ENCODE measurements at places on chromosomes 3 and 15.

GRCh38 chr3:45612918-45613602 lies 18.5 kb downstream of the LIMD1 start:
- DNase-seq, result no peak

GRCh38 chr3:113532698-113533533 lies 561 bp downstream of the SIDT1 start:
- DNase-seq, result no peak

DNA sequence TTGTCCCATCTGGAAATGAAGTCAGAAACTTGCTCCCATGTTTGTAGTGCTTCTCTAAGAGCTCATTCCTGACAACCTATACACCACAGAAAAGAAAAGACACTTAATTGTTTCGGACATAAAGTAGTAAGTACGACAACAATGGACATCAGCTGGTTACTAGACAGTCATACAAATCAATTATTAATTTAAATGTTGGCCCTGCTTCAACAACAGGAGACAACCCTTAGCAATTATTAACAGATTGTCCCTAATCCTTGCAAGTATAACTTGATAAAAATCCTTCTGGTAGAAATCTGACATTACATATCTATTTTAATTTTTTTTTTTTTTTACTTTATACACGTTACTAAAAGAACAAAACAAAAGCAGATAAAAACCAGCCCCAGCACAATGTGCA lies 29.8 kb downstream of the ERICH6 start:
- no peak for DNase-seq

- DNase-seq, result no peak
Measured at GRCh38 chr3:14121859-14122258, 2.8 kb downstream of the CHCHD4 start.

GRCh38 chr3:188749010-188749617 lies 422.7 kb upstream of the TPRG1 start:
- no peak for DNase-seq

GRCh38 chr15:70519616-70520015 lies 243.7 kb downstream of the UACA start:
- DNase-seq, result no peak

GRCh38 chr15:79373113-79373512 lies 59.0 kb upstream of the MINAR1 start:
- no peak for DNase-seq

DNA sequence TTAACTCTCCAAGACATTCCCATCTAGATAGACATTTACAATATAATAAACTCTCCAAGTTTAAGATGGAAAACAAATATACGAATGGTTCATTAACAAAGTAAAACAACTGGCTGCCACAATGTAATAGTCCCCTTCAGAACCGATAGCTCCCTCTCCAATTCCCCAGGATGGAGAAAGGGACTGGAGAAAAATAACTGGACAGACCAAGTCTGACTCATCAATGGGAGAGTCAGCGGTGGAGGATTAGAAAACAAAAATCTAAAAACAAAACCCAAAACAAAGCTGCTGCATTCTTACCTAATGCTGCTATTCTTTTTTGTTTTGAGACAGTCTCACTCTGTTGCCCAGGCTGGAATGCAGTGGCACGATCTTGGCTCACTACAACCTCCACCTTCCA lies 468.1 kb downstream of the SHQ1 start:
- DNase-seq, result no peak

GRCh38 chr15:41606997-41607396 lies 48.0 kb downstream of the TYRO3 start:
- DNase-seq, result no peak

DNA sequence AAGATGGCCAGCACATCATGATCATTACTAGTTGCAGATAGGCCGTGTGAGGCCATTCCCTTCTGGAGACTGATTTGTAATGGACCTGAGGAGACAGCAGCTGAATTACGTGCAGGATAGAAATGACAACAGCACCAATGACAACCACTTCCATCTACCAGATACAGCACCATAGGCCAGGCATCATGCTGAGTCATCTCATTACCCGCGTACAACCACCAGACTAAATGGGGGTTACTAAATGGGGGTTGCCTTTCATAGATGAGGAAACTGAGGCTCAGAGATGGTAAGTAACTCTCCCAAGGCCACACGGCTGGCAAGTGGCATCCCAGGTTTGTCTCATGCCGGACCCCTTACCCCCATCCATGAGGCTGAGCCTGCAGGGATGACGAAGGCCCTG lies 32.8 kb upstream of the FAM107A start:
- no peak for DNase-seq

- DNase-seq, result no peak
Measured at GRCh38 chr3:34842706-34843480, 796.4 kb upstream of the ARPP21 start.

DNA sequence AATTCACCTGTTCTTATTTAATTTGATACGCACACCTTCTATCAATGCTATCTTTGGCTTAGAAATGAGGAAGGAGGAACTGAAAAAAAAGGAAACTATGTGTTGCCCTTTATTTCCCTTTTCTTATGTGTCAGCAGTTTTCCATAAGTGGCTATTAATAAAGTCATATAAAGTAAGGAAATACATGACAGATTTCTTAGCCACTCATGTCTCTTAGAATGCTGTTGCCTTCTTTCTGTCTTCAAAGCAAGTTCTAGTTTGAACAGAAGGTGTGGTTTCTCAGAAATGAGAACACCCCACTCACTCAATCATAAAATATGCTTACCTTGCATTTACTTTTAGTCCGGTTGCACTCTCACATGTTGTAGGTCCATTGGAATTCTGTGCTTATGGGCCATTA lies 640.5 kb upstream of the GRM7 start:
- DNase-seq, result no peak

DNA sequence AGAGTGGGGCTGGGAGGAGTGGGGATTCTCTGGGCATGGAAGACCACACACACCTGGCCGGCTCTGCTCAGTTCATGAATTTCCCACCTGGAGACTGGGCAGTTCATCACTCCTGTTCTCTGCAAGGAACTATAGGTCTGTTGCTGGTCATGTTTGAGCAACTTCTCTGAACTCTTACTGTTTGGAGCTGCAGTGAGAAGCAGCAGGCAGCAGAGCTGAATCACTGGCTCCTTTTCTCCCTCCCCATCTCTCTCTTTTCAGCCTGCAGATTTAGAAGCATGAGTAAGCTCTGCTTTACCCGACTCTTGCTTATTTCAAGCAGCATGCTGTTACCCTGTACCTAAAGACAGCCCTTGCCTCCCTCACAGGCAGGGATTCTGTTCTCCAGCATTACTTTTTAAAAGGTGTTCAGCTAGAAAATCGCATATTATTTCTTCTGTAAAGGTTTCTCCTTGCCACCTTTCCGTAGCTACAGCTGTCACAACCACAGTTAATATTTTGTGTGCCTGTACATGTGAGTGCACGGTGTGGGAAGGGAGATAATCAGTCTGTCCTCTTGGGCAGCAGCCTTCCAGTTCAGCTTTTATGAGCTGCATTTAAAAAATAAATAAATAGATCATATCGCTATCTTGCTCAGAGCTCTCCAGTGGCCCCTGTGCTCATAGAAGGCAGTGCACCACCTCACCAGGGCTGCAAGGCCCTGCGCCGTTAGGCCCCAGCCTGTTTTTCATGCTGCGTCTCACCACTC lies 131.6 kb downstream of the CHCHD6 start:
- no peak for DNase-seq

DNA sequence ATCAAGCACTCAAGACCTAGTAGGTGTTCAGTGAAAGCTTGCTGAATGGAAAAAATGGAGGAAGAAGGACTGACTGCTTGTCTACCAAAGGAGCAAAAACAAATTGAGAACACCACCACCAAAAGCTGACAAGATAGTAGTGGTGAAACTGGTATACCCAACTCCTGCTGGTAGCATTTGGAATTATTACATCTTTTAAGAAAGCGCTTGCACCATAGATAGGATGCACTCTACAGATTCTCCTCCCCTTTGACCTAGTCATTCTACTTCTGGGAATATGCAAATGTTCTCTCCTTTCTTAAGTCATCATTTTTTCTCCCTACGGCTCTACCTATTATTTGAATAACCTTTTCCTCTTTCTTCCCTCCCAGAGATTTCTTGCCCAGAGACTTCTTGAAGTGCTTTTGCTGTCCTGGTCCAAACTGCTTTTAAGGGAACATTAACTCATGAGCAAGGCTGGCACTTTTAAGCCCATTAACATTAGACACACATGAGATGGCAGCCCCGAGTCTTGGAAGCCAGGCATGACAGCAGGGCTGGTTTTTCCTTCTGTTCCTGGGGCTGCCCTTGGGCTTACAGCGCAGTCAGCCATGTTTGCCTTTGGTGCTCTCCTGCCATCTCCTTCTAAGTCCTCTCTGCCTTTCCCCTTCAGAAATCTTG lies 75.0 kb upstream of the TLE3 start:
- no peak for DNase-seq

GRCh38 chr15:69736161-69736560 lies 283.5 kb downstream of the RPLP1 start:
- DNase-seq, result no peak

- DNase-seq, result no peak
Measured at GRCh38 chr3:58524326-58524888, 12.6 kb downstream of the ACOX2 start.

DNA sequence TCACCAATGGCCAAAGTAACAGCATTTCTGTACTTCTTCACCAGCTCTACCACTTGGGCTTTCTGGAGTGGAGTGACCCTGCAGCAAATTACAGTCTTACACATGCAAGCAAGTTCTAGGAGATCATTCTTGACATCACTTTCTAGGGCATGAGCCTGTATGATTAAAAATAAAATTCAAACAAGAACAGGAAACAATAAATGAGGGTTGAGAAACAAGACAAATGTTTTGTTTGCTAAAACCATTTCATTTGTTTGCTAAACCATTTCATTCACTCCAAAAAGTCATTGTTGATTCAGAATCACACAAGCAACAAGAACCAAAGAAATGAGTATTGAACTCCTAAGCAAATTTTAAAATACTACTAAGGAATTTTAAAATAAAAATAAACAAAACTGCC lies 220.9 kb downstream of the ATP8B4 start:
- no peak for DNase-seq

- peak; percentile 75 for DNase-seq
Measured at GRCh38 chr15:70339571-70340493, 242.1 kb upstream of the TLE3 start.

DNA sequence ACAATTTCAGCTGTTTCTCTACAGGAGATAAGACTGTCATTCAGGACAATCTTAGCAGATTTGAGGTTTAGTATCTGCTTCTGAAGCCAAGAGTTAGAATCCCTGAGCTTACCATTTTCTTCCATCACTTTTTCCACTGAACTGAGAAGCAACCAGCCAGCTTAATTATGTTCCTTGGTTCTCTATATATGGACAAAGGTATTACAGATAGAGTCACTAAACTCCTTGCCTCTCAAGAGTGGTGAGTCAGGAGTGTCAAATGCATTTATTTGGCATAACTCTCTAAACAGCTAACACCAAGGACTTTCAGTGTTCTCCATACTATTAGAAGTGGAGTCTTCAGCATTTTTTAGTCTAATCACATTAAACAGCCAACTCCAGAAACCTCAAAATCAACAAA lies 239.3 kb downstream of the ALCAM start:
- DNase-seq, result no peak

GRCh38 chr3:182450942-182451787 lies 342.1 kb upstream of the ATP11B start:
- no peak for DNase-seq

DNA sequence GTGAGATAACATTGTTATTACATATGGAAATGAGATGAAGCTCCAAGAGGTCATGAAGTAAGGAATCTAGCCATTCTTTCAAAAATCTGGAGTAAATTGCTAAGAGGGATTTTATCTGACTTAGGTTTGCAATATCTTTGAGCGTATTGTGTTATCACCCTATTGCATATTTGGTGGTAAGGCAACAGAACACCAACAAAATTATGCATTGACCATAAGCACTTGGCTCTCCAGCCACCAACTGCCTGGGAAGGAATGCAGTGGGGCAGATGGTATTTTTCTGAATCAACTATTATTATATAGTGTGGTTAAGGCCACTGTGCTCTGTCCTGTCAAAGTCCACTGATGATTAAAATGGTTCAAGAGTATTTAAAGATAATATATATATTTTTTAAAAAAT lies 287.9 kb upstream of the SEMA6D start:
- DNase-seq, result no peak

- no peak for DNase-seq
Measured at GRCh38 chr15:67685008-67685599, 140.2 kb upstream of the SKOR1 start.

GRCh38 chr15:53434174-53434678 lies 325.2 kb downstream of the WDR72 start:
- DNase-seq, result no peak

DNA sequence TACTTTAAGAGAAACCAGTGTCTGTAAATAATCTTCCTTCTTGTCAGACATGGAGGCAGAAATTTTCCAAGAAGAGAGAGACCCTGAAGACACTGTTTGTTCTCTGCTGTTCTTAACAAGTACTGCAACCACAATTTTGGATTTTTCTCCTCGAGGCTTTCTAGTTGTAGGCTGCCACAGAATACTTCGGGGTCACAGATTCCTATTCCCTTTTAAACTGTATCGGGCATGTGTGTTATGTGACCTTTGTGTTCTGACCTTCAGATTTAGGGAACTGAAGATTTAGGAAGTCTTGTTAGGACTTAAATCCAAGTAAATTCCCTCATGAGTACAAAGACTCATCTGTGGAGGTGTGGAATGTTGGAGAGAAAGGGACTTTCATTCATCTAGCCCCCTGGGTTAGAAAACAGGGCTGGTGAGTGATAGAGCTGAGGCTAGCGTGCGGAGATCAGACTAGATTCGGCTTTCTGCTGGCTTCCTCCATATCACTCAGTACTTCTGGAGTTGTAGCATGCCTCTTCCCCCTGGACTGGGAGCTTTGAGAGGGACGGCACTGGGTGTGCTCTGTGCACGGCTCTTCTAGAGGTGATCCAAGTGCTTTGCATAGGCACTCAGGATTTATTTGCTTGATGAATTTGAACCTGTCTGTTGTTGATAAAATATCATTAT lies 237.0 kb downstream of the LPP start:
- no peak for DNase-seq
